ENCODE measurements at places on chromosomes 4 and X.

DNA sequence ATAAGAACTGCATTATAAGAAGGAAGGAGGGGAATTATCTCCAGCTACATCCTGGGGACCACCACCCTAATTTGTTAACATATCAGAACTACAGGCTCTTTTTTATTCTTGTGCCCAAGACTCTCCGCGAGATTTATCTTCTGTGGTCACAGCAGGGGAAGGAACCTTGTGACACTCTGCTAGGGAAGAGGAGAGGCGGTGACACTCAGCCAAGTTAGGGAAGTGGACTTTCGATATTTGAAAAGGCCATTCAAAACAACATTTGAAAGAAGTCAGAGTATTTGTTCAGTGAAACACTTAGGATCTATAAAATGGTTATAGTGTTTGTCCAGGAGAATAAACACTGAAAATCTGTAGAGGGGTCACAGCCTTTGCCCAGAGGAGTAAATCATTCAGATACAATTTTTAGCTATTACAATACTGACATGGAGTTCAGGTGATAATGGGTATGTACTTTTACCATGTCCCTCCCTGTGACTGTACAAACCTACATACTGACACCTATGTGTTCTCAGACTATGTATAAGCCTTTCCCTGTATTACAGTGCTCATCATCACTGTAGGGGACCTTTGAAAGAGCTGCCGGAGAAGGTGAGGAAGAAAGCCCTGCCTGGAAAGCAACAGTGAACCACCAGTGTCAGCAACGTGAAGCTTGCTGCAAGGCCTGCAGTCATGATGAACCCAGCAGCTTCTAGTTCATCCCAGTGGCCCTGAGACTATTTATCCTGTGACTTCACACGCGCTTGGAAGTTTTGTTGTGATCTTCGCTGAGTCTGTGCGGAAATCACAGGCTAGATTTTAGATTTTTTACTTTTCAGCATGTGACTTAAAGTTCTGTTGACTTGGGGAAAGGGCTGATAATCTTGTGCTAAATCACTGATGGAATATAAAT is 8.5 kb upstream of the PTTG2 start:
- ATAC-seq, result no peak

DNA sequence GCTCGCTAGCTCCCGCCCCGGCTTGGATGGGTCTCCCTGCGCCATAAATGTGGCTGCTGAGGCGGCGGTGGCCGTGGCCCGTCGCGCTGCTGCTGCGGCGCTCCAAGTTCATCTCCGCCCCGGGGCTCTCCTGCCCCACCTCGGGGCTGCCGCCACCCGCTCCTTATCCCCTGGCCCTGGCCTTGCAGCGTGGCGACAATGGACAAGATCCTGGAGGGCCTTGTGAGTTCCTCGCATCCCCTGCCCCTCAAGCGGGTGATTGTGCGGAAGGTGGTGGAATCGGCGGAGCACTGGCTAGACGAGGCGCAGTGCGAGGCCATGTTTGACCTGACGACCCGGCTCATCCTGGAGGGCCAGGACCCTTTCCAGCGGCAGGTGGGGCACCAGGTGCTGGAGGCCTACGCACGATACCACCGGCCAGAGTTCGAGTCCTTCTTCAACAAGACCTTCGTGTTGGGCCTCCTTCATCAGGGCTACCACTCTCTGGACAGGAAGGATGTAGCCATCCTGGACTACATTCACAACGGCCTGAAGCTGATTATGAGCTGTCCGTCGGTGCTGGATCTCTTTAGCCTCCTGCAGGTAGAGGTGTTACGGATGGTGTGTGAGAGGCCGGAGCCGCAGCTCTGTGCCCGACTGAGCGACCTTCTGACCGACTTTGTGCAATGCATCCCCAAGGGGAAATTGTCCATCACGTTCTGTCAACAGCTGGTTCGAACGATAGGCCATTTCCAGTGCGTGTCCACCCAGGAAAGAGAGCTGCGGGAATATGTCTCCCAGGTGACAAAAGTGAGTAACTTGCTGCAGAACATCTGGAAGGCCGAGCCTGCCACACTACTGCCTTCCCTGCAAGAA is 763 bp downstream of the USP38 start:
- peak; percentile 38 for ATAC-seq

GRCh38 chr4:186586205-186586604 is 30.8 kb upstream of the MTNR1A start:
- ATAC-seq, result no peak

GRCh38 chr4:156101571-156101970 is 147.9 kb upstream of the CTSO start:
- ATAC-seq, result no peak

DNA sequence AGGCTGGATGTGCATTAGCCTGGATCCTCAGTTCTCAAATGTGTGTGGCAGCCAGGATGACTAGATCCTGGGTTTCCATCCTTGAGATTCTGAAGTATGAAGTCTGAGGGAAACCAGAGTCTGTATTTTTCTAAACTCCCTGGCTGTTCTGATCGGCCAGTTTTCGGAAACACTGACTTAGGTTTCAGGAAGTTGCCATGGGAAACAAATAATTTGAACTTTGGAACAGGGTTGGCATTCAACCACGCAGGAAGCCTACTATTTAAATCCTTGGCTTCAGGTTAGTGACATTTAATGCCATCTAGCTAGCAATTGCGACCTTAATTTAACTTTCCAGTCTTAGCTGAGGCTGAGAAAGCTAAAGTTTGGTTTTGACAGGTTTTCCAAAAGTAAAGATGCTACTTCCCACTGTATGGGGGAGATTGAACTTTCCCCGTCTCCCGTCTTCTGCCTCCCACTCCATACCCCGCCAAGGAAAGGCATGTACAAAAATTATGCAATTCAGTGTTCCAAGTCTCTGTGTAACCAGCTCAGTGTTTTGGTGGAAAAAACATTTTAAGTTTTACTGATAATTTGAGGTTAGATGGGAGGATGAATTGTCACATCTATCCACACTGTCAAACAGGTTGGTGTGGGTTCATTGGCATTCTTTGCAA is 67.6 kb downstream of the PDGFRA start:
- ATAC-seq, result peak; percentile 35

DNA sequence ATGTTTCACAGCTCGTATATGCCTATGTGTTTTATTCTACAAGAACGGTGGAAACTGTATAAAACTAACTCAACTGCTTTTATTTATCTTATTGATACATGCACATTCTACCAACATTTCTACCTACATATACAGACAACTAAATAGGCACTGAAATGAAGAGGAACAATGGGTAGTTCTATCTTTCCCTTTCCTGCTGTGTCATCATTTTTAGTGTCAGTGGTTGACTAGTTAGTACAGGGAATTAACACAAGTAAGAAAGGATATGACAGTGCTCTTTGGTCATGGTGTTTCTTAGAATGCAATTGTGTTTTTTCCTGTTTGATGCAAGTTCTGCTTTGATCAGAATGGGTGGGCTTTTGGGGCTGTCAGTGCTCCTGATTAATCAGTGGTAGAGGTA is 293.8 kb upstream of the CTSO start:
- ATAC-seq, result no peak

GRCh38 chr4:38800961-38801450 is 3.6 kb downstream of the TLR1 start:
- ATAC-seq, result no peak

DNA sequence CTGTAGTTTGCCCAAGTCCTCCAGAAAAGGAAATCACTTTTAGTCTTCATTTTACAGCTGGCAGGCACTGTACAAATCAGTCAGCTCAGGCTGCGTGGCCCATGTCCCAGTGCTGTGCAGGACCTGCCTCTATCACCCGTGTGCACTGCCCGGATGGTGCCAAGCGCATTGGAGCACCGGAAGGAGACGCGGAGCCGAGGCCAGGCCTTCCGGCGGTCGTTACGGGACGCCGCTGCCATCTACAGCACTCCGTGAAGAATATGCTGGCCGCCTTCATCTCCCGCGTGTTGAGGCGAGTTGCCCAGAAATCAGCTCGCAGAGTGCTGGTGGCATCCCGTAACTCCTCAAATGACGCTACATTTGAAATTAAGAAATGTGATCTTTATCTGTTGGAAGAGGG is at the start of gene PDHA2:
Gene PDHA2, plus strand, starts transcription at position 203 of the 400 bp plus-strand sequence. Its CDS starts 58 bp downstream, at position 261.
- no peak for ATAC-seq

DNA sequence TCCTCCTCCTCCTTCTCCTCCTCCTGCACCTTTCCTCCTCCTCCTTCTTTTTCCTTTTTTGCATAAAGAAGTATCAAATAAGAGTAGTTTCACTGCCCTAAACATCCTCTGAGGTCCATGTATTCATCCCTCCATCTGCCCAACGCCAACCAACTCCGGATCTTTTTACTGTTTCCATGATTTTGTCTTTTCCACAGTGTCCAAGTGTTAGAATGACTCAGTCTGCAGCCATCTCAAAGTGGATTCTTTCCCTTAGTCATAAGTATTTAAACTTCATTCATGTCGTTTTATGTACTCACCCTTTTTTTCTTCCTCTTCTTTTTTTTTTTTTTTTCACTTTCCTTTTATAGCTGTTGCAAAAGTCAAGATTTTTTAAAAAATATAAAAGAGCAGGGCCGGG is 12.9 kb downstream of the CSF2RA start:
- peak; percentile 44 for ATAC-seq

- peak; percentile 93 for ATAC-seq
Observed at GRCh38 chr4:87108142-87108546, 112.3 kb downstream of the KLHL8 start.

DNA sequence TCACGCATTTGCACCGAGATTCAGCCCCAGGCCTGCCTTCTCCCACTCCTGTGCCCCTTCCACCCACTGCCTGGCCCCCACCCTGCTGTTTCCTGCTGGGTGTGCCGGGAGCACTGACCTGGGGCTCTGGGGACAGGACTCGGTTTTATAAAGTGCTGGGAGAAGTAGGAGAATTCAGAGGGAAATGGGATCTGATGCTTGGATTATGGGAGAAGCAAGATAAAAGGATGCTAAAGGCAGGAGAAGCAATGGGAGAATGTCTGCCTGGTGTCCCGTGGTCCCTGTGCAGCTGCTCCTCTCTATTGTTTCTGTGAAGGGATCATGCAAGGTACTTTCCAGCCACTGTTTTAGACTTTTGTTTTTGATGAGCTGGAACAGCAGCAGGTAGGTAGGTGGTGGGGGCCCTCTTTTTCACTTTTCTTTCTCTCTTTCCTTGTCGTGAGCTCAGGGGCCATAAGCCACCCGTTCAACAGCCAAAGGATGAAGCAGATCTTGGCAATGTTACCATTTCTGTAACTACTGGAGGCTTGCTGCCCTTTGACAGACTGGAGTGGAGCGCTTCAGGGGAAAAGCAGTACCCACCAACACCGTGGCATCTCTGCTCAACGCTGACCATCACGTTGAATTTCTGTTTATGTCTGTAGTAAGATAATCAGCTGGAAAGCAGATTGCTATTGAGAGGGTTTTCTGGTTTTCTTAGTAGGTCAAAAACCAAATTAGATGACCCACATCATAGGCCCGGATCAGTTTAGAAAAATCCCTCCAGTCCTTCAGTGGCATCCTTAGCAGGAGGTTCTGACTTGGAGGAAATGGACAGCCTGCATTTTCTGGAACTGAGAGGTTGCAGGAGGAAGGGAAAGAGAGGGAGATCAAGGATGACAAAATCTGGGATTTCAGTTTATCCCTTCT is 63.8 kb upstream of the ENPP6 start:
- no peak for ATAC-seq

DNA sequence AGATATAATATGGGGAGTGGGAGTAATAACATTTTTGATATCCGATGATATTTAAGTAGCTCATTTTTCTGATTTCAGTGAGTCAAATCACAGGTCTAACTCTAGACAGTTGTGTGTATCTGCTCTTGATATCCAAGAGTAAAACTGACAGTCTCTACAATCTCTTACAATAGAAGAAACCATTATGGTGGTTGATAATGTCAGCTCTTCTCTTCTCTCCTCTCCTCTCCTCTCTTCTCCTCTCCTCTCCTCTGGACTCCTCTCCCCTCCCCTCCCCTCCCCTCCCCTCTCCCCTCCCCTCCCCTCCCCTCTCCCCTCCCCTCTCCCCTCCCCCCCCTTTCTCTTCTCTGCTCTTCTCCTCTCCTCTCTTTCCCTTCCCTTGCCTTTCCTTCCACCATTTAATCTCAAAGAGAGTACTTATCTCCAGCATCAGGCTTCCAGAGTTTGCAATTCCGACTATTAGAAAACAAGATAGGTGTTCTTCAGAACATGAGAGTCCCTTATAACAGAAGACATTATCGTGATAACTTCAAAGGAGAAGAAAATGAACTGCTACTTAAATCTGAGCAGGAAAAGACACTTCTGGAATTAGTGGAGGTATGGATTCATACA is 6.2 kb downstream of the TDO2 start:
- ATAC-seq, result no peak

GRCh38 chrX:105552395-105552794 is 269.9 kb upstream of the NRK start:
- no peak for ATAC-seq

- ATAC-seq, result peak; percentile 5
Observed at GRCh38 chrX:108090491-108091263, 665 bp downstream of the PSMD10 start.

GRCh38 chr4:54109241-54110018 is 9.5 kb downstream of the GSX2 start:
- no peak for ATAC-seq

- ATAC-seq, result no peak
Observed at GRCh38 chrX:10935501-10935900, 175.6 kb upstream of the HCCS start.

DNA sequence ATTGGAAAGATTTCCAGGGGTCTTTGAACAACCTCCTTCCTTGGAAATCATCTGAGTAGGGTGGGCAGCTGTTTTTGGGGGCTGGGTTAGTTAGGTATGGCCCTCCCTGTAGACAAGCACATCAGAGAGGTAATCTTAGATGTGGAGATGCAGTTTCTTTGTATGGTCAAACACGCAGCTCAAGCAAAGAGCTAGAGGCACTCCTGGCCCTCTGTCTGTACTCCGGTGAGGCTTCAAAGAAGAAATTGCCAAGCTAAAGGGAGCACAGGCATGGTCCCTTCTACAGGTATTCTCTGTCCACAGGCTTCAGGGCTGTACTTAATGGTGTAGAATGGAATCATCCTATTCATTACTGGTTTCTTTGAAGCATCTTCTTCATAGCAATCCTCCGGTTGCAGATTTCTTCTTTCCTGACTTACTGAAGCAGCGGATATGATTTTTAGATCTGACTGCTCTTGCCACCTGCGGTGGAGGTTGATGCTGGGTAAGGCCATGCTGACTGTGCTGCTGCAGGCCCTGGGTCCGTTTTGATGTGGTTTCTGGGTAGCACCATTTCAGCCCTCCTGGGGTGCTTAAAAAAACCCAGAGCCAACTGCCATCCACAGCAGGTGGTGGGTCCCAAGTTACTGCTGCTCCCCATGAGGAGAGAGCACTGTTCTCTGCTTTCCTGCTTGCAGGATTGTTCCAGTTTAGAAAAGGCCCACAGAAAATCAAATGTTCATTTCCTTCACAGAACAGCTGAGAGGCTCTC is 318.9 kb upstream of the GATB start:
- ATAC-seq, result no peak

DNA sequence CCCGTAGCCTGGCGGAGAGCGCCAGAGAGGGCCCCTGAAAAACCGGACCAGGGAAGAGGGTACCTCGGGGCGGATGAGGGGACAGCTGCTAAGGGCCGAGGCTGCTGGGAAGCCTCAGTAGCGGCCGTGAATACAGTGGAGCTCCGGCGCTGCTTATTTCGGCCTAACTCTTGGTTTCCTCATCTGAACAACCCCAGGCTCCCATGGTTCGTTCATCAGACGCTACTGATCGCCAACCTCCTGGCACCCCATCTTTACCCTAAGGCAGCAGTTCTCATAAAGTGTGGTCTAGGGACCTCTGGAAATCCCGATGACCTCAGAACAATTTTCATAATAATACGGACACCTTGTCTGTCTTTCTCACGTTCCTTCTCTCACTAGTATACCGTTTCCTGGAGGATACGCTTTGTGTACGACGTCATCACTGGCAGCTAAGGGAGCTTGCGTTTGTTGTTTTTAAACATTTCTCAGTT is 645 bp upstream of the RAB28 start:
- ATAC-seq, result peak; percentile 54
